HS-5 (cell line): ENCODE measurements at places on chromosomes 6 and 20.

GRCh38 chr6:149166747-149167146, 150.8 kb upstream of the TAB2 start:
- DNase-seq, result no peak

DNA sequence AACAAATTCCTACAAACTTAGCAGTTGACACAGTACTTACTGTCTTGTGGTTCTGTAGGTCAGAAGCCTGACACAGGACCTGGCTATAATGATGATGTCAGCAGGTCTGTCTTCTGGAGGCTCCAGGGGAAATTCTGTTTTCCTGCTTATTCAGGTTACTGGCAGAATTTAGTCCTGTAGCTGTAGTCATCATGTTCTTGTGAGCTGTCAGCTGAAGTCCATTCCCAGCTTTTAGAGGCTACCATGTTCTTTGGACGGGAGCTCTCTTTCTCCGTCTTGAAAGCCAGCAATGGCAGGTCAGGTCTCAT, 99.2 kb downstream of the HIVEP1 start:
- no peak for DNase-seq

DNA sequence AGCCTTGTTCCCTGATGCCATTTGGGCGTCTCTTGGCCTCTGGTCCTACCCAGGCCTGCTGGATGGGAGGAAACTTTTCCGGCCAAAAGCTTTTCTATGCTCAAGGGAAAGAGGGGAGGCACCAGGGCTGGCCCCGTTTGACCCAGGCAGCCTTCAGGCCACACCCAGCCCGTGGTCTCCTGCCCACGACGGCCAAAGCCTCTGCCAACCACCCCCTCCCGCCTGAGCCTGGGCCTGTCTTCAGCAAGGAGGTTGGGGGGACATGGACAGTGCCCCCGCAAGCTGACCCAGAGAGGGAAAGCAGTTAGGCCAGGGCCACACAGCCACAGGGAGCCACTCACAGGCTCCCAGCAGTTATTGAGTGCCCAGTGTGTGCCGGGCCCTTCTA, 49.5 kb downstream of the SRC start:
- no peak for DNase-seq

DNA sequence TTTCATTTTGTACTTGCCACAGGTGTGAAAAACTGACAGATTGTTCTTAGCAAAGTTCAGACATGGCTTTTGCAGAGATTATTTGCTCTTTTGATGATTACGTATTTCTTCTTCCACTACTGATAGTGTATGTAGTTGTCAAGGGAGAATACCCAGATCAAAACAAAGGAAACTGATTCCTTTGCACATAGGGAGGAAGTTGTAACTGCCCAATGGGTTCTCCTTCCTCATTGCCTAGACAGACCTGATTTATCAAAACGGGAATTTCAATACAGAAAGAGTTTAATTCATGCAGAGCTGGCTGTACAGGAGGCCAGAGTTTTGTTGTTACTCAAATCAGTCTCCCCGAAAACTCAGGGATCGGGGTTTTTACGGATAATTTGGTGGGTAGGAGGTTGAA, 214.7 kb downstream of the BCAS1 start:
- DNase-seq, result no peak

DNA sequence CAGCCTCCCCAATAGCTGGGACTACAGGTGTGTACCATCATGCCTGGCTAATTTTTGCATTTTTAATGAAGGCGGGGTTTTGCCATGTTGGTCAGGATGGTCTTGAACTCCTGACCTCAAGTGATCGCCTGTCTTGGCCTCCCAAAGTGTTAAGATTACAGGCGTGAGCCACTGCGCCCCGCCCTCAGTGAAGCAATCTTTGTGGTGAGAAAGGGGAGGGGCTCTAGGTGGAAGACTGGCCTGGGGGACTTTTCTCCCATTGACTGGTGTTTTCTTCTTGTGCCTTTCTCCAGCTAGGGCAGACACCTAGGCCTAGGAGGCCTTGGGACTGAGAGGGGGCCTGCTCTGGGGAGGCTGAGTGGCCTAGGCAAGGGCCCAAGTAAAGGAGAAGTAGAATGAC, 84.1 kb downstream of the DNAAF9 start:
- DNase-seq, result no peak

- peak; percentile 86 for DNase-seq
Observed at GRCh38 chr20:16020971-16021370, 552.3 kb downstream of the KIF16B start.

GRCh38 chr6:33875141-33875581, 71.4 kb upstream of the MLN start:
- no peak for DNase-seq

DNA sequence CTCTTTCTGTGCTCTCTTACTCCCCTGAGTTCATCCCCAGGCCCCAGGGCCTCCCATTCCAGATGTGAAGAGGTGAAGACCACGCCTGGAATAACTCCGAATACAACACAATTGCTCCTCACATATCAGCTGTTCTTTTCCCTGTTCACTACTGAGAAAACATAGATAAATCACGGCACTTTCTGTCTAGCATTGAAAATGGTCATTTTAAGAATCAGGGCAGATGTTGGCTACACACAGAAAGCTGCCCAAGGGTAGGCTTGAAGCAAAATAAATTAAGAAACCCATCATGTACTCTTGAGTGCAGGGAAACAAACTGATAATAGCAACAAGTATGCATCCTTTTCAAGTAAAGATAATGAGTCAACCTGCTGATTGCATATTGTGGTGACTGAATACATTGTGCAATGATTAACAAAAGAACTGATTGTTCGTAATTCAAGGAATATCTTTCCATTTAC, 382.5 kb downstream of the PRKN start:
- DNase-seq, result peak; percentile 25

DNA sequence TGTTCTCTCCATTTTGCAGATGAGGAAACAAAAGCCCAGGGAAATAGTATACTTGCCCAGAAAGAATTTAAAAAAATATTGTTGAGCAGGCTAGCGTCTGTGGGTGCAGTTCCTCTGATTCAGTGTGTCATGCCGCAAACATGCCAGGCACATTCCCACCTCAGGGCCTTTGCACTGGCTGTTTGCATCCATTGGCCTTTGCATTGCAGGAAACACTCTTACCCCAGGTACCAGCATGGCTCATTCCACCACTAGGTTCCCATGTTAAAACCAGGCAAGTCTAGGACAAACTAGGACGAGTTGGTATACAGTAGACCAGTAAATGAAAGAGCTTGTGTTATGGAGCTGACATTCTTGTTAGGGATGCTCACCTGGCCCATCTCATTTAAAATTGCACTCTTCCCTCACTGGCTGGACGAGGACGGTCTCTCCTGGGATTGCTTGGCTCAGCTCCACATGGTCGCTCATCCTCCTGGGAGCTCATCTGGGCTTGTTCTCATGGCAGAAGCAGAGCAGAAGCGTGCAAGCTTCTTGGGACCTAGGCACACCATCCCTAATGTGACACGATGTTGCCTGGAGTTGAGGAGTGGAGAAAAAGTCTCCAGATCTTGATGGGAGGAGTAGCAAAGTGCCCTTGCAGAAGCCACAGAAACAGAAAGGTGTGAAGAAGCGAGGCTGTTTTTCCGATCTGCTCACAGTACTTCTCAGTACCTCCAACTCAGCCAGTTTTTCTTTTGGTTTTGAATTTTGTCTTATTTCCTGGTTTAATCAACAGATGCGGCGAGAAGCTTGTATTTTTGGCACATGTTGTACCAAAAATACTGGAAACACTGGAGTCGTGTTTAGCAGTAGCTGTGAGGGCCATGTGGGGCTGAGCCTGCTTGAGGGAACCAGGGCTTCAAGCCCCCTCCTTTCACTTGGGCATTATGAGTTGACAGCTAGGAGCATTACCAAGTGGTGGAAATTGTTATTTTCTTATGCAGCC, 13.9 kb downstream of the ZNF831 start:
- DNase-seq, result no peak

DNA sequence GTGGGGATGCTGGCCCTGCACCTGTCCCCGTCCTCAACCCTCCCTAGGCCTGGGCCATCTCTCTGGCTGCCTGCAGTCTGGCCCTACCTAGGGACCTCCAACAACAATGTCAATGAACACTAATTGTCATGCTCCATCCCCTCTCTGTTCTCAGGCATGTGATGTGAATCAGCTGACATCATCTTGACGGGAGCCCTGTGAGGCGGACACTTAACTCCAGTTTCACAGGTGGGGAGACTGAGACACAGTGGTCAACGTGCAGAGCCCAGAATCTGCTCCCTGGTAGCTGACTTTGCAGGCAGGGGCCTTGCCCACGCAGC, 762 bp upstream of the TCEA2 start:
- no peak for DNase-seq

GRCh38 chr6:35443341-35444030, 8.7 kb upstream of the FANCE start:
- no peak for DNase-seq

DNA sequence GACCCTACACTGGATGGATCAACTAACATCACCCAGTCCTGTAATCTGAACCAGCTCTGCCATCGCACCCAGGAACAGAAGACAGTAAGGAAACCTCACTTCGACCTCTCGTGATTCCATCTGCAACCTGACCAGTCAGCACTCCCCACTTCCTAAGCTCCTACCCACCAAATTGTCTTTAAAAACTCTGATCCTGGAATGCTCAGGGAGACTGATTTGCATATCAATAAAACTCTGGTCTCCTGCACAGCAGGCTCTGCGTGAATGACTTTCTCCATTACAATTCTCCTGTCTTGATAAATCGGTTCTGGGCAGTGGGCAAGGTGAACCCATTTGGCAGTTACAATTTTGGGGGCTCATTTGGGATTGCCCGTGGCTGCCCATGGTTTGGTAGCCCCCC, 18.3 kb upstream of the AGPAT4 start:
- no peak for DNase-seq

DNA sequence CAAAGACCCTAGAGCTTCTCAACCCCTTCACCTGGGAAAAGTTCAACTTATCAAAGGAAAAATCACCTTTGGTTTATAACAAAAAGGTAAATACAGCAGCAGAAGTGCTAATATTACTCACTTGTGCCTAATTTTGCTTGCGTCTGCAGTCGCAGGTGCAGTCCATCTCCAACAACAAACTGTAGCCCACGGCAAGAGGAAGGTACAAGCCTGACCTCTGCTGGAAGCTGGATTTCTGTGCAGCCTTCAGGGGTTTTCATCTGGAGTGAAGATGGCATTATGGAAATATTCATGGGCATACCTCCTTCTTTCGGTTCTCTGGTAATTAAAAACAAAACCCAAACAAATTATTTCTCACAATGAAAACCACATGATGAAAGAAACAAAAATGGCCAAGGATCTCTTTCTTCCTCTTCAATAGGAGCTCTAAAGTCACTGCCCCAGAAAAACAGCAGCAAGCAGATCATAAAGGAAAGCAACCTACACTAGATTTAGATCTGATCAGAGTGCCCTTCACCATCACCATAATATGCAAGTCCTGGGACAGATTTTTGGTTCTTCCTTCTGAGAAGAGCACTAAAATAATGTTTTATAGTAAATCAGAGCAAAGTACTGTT, 7.8 kb downstream of the UBE3D start:
- no peak for DNase-seq

- DNase-seq, result no peak
Observed at GRCh38 chr6:29678114-29678513, 2.8 kb downstream of the ZFP57 start.

DNA sequence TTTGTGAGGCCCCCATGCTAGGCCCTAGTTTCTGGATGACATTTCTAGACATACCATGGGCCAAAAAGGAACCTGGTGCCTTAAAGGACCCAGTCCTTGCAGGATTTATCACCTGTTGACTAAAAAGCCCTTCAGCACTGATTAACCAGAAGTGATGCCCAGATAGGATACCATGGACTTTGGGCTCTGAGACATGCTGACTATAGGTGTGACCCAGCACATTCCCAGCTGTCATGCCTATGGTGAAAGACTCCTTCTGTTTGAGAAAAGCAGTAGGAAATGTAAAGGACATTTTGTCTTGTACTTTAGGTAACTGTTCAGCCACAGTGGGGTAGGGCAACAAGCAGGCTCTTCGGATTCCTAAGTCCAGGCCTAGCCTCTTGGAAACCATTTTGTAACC, 724.2 kb downstream of the CD109 start:
- no peak for DNase-seq

GRCh38 chr20:47809161-47809960, 24.1 kb upstream of the SULF2 start:
- DNase-seq, result no peak

- DNase-seq, result no peak
Observed at GRCh38 chr6:42537536-42537935, 26.3 kb upstream of the UBR2 start.

GRCh38 chr6:156978948-156979347, 201.8 kb downstream of the ARID1B start:
- DNase-seq, result no peak

DNA sequence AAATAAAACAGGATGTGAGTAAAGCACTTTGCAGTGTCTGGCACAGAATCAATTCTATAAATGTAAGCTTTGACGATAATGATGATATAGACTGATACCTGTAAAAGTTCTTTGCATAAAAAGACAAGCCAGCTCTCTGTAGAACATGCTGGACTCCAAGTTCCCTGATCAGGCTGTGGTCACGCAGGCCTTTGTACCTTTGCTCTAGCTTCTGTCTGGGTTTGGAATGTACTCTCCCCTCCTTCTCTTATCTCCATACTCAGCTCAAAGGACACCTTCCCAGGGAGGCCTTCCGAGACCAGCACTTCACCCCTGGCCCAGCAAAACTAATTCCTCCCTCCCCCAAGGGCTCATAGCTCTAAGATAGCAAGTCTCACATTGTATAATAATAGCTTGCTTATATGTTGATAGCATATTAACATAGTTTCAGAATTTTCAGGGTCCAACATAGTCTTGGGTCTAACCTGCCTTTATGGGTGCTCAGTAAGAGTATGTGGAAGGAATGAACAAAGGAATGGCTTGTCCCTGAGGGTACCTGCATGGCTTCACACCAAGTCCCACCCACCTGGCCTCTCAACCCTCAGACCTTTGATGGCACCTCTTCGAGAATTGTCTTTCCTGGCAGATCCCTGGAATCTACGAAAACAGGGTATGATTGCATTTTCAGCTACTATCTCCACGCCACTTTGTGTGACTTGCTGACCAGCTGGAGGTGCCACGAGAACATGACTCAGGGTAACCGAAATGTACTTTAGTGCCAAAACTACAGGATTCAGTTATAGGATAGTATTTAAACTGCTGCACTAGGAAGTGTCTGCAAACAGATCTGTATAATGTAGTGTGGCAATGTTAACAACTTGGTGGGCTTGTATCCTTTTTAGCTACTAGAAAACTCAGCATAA, 41.7 kb upstream of the PIM1 start:
- no peak for DNase-seq

DNA sequence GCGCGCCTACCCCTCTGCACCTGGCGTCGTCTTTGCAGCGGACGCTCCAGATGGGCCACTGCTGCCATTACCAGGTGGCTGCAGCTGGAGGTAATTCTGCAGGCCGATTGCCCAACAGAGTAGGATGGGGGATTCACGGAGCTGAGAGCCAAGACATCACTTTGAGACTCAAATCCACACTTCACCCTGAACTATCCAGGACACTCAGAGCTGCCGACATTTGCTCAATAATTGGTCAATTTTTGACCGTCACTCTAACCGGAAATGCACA, 694.9 kb upstream of the FLRT3 start:
- no peak for DNase-seq

- DNase-seq, result no peak
Observed at GRCh38 chr20:41616228-41616627, 1.9 kb downstream of the CHD6 start.

GRCh38 chr6:3749977-3750316, 1.6 kb downstream of the PXDC1 start:
- DNase-seq, result no peak

GRCh38 chr6:122530440-122531046, 58.9 kb upstream of the SERINC1 start:
- DNase-seq, result peak; percentile 31
